ENCODE measurements at places on chromosomes 6 and 20.

DNA sequence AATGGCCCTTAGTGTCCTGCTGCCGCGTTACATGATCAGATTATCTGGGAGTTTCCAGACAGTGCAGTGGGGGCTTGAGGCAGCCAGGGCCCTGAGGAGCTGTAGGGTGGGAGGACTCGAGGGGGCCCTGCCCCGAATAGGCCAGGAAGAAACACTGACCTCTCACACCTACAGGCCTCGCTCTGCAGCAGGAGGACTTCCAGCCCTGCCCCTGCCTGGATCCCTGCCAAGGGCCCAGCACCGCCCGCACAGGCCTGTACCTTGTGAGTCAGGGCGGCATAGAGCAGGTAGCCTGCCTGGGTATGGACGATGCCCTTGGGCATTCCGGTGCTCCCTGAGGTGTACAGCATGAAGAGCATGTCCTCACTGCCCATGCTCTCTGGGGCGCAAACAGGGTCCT lies 30.1 kb upstream of the APMAP start:
- DNase-seq, result peak; percentile 48

- no peak for DNase-seq
These were observed 61.5 kb downstream of the LYRM4 start for GRCh38 chr6:5199283-5199682.

GRCh38 chr6:5379647-5380242 lies 118.4 kb downstream of the FARS2 start:
- DNase-seq, result no peak

DNA sequence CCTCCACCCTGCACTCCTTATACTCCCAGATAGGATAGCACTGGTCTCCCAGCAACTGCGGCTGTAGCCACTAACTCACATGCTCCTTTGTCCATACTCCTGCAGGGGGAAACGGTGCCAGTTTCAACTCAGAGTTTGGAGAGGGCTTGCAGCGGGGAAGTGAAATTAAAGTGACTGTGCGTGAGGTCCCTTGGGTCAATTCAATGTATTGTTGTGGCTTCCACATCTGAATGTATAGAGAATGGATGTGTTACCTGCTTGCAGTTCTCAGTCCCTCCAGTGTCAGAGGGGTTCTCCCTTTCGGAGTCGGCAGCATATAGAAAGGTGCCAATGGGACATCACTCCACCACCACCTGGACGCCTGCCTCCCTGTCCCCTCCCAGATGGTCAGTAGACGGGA lies 93.6 kb upstream of the CNKSR3 start:
- DNase-seq, result no peak

GRCh38 chr6:40611434-40611833 lies 24.3 kb upstream of the LRFN2 start:
- DNase-seq, result no peak

DNA sequence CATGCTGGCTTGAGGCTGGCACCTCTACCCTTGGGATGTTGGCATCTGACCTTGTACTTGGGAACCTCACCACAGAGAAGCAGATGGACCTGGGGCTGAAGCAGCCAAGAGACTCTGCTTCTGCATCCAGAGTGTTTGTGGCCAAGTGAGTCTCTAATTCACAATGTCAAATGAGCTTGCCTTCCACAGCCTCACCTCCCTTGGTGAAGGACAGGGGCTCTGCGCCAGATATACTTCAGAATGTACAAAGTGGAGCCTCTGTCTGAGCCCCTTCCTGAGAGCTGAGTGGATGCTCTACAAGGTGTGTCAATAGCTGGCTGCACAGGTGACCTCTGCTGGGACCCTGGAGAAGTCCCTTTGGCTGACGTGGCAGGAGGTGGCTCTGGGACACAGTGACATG lies 508.9 kb downstream of the CDH26 start:
- no peak for DNase-seq

DNA sequence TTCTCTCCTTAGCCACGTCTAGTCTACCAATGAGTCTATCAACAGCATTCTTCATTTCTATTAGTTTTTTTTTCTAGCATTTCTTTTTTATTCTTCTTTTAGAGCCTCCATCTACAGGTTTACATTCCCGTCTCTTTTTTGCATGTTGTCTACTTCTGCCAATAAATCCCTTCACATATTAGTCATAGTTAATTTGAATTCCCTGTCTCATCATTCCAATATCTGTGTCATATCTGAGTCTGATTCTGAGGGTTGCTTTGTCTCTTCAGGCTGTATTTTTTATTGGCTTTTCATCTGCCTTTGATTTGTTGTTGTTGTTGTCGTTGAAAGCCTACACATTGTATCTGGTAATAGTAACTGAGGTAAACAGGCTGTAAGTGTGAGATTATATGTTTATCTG lies 104.6 kb downstream of the HMGCLL1 start:
- no peak for DNase-seq

GRCh38 chr6:158408552-158409130 lies 96.4 kb downstream of the TULP4 start:
- DNase-seq, result peak; percentile 70

DNA sequence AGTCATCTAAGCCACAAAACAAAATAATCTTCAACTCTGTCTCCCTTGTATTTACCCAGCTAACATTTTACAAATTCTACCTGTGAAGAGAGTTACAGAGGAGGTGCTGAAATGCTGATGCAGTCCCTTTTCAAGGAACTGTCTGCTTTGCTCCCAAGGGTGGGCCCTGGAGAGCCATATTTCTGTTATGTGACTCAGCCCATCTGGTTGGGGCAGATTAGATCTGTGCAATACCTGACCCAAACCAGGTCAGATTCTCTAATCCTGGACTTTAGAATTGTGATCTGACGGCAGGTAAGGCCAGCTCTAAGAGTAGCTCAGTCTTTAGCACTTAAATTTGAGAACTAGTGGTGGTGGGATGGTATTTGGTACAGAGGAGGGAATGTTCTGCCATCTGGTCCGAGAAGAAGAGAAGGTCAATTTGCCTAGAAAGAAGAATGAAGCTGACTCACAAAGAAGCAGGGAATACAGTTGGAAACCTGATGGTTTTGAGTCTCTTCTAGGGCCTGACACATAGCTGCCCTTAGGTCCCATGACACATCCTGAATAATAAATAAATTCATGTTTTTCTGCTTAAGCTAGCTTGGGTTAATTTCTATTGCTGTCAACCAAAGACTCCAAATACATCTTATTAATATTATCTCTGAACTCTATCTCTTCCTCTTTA lies 8.1 kb downstream of the ZNF311 start:
- no peak for DNase-seq

- DNase-seq, result no peak
These were observed 229.6 kb downstream of the EYA2 start for GRCh38 chr20:47124181-47124717.

- no peak for DNase-seq
These were observed 10.0 kb downstream of the SGK1 start for GRCh38 chr6:134307870-134308269.

- DNase-seq, result no peak
These were observed 68.5 kb upstream of the DUSP22 start for GRCh38 chr6:223763-224162.

DNA sequence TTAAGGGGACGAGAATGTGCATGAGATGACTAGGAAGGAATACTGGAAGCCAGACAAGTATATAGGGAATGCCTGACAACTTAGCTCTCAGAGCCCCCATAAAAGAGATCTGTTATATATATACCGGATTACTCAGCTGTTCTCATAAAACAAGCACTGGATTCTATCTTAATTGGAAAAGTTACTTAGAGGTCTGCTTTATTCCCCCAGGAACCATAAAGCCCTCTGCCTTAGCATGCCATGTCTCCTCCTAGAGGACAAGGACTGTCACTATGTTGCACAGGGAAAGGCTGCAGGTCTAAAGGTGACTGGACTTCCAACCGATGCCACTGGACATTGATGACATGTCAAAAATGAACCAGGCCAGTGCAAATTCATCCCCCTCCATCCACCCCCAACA lies 6.4 kb downstream of the EXOC2 start:
- DNase-seq, result no peak

DNA sequence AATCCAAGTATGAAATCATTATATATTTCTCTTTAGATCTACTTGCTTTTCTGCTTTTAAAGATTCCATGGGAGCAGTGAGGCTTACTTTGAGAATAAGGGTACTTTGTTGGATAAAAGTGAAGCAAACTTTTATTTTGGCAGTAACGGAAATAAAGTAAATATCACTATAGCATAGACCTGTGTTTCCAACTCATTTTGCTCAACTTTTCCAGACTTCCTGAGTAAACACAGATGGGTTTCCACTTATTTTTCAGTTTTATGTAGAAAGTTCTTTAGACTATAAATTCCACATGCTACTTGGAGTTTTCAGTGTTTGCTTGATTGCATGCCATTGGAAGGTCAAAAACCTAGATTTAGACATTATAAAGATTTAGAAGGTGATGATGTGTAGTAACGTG lies 6.2 kb downstream of the STX16 start:
- DNase-seq, result no peak
